ENCODE measurements at places on chromosomes 2 and 18.

GRCh38 chr2:105427485-105427884 is 28.6 kb upstream of the FHL2 start:
- DNase-seq = no peak

- DNase-seq = no peak
Measured at GRCh38 chr2:44211183-44211582, 42.5 kb downstream of the PPM1B start.

GRCh38 chr2:3628800-3629199 is 29.2 kb upstream of the ALLC start:
- DNase-seq = no peak

DNA sequence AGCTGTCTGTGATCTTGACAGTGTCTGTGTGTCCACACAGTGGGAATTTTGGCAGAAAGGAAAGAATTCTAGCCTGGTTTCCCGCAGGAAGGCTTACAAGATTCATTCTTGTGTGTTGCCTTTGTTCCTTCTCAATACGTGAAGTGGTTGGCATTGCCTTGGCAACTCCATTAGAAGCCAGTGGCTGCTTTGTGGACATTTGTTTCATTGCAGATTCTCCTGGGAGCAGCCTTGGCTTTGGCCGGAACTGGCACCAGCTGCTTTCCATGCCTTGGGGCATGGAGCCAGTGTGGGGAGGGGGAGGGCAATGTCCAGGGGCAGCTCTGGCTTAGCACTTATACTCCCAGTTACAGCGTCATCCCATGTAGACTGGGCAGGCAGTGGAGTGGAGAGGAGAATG is 39.4 kb downstream of the KIF5C start:
- peak; percentile 53 for DNase-seq

DNA sequence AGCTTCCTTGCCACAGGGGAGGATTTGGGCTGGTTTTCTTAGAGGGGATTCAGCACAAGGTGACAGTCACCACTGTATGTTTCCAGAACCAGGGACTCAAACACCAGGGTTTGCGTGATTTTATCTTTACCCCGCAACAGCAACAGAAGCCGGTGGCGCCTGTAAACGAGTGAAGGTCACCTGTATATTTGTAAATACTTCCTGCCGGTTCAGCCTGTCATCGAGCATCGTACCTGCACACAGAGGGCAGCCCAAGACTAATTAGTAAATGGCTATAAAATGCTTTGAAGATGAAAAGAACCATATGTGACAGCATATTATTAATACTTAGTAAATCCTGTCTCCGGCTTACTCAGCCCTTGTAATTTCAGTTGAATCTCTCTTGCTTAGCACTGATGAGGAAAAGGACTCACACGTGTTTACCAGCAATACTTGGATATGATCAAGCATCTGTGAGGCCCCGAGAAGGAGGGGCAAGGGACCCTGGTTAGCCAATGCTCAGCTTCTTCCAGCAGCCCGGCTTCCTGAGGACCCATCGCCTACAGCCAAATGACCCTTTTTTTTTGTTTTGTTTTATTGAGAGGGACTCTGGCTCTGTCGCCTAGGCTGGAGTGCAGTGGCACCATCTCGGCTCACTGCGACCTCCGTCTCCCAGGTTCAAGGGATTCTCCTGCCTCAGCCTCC is 51.3 kb upstream of the FOSL2 start:
- DNase-seq = no peak

DNA sequence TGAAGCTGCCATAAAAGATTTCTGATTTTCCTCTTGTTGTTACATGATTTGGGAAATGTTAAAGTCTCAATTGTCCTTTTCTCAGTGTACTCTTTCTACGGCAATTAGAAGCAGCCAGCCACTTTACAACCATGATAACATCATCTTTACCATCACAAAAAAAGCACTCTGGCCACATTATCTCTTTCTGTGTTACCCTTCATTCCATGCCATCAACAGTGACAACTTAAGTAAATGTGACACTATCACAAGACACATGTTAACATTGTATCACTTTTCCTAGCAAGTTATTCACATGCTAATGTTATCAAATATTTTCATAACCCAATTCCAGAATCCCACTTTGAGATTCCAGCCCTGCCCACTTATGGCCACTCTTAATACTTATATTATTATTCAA is 131.2 kb downstream of the TMX3 start:
- DNase-seq = no peak

GRCh38 chr2:53130441-53130943 is 637.1 kb upstream of the CHAC2 start:
- DNase-seq = no peak

- DNase-seq = no peak
Measured at GRCh38 chr2:177547122-177547521, 154.5 kb downstream of the AGPS start.

DNA sequence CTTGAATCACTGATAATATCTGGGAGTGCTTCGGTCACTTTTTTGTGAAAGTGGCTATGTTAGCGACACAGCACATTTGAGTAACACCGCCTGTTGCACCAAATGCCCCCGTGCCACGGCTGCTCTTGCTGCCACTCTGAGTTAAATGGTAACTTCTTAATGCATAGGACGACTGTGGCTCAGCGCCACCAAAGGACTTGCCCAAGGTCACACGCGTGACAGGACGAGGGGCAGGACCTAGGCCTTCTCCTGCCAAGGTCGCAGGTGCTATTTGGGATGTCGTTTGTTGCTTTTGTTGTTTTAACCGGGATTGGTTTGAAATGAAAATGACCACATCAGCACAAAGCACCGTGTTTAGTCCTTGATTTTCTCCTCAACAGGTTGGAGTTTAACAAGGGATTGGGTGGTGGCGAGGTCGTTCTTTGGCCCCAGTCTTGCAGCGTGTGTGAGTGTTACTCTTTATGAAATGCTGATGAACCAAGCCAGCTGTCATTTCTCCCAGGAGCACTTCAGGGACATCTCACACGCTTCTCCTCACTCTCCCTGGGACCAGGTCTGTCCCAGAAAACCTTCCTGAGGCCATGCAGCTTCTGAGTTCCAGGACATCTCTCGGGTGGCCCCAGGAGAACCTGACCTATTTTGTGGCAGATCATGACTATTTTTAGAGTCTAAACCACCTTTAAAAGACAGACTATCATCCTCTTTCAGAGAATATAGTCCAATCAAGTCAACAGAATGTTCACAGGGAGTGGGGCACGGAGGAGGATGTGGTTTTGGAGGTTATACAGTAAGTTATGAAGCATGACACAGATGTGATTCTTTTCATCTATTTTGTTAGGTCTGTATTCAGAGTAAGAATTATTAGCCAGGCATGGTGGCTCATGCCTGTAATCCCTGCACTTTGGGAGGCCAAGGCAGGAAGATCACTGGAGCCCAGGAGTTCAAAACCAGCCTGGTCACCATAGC is 49.9 kb downstream of the MTCL1 start:
- DNase-seq = no peak

DNA sequence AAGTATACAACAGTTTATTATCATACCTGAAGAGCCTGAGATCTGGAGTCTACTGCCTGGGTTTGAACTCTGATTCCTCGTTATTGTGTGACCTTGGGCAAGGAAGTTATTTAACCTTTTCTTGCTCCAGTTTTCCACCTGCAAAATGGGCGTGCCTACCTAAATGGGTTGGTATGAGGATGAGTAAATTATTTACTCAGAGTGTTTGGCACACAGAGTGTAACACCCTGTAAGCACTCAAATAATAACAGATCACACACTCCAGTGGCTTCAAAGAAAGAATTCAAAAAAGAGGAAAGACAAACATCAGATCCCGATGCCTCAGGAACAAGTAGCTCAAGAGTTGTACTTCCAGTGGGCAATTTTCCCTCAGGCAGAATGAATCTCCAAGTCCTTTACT is 2.4 kb downstream of the SRD5A2 start:
- no peak for DNase-seq

DNA sequence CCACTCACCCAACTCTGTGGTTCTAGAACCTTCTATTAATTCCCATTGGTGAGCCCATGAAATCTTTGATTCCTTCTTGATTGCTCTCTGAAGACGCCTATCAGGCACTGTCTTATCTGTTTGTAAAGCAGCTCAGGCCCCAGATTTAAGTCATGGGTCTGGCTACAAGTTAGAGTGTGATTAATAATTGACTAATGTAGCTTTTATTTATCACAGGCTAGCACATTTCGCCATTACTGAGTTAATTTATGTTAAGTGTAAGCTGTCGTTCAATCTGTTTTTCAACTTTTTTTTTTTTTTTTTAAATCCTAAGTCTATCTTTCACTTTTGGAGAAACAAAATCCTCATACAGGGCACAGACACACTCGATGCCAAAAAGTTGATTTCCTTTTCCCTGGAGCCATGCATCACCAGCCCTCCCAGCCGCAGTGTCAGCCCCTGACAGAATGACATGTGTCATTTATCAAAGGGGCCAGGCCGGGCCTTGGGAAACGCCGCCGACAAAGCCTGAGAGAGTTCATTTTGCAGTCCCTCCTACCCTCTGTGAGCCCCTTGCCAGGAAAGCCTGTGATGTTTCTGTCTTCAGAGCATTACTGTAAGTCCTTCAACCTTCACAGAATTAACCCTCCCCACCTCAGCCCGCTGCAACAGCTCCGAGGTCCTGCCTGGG is 15.8 kb downstream of the TSHZ1 start:
- peak; percentile 34 for DNase-seq

GRCh38 chr18:3107740-3108151 is 94.8 kb upstream of the LPIN2 start:
- DNase-seq = no peak

- DNase-seq = no peak
Measured at GRCh38 chr2:240966906-240967680, 31.3 kb upstream of the SNED1 start.

DNA sequence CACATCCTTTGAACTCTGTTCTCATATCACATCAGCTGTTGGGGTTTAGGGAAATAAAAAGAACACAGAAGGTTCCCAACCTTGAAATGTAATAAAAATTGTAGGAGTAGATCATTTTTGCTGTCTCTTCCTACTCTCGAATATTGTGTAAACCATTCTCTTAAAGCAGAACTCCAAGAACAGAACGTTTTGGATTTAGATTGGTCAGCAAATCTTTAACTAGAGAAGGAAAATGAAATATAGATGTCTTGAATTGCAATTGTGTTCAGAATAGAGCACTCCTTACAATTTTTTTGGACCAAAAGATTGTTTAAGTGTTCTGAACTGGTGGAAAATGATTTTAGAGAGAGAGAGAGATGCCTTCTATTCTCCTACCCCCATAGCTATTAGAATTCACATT is 23.9 kb upstream of the THSD7B start:
- no peak for DNase-seq

DNA sequence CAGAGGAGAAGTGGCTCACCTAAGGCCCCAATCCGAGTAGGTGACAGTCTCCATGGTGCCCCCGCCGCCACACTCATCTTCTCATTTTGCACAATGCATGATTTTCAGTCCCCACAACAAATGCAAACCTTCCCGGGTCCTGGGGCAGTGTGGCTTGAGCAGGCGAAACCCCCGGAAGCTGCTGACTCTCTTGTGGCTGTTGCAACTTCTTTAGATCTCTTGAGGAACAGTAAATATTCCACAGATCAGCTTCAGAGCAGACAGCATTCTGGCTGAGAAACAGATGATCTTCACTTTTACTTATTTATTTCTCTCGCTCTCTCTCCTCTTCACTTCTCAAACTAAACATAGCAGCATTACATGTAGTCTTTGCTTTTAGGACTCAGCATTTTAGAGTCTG is 51.9 kb downstream of the ASAP2 start:
- DNase-seq = no peak

DNA sequence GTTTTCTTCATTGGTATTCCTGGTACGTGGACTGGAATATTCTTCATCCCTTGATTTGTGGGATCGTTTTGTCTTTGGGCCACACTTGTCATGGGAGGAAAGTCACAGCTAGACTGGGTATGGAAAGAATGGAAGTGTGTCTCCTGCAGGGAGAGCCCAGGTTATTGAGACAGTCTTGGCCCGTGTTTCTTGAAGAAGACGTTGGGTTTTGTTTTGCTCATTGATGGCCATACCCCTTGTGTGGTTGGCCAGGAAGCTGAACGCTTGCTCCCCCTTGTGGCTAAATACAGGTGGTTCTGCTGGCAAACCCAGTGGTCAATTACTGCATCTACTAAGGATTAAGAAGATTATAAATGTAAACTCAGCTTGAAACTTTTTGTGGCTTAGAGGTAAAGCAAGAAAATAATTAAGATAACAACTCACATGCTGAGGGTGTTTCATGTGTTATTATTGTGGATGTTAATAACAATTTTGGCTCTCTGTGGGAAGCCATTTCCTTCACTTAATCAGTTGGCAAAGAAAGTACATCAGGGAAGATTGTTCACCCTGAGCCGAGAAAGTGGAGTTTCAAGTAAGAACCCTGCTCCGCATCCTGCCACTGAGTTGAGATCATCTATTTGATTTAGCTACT is 91.8 kb downstream of the NEDD4L start:
- no peak for DNase-seq

DNA sequence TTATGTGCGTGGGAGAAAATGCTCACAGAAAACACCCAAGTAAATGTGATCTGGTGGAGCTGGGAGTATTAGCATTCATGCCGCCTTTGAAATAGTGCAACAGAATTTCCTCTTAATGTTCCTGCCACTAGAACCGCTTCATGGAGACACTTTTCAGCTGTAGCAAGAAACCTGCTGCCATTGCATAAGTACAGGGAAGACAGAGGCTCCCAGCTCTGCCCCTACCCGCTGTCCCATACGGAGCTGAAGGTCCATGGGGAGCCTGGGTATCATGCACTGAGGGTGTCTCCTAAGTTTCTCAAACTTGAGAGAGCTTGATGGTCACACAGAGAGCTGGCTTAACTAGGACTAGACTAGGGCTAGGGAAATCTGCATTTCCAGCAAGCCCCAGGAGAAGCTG is 49.6 kb downstream of the CRIM1 start:
- DNase-seq = no peak

DNA sequence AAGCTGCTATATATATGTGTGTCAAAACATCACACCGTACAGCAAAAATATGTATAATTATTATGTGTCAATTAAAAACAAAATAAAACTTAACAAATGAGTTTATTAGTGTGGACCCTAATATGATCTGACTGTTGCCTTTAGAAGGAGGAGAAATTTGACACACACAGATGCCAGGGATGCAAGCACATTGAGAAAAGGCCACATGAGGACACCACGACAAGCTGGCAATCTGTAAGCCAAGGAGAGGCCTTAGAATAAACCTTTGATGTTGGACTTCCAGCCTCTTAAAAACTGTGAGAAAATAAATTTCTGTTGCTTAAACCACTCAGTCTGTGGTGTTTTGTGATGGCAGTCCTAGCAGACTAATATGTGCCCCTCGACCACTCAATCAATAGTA is 214.7 kb downstream of the KCNS3 start:
- DNase-seq = no peak

DNA sequence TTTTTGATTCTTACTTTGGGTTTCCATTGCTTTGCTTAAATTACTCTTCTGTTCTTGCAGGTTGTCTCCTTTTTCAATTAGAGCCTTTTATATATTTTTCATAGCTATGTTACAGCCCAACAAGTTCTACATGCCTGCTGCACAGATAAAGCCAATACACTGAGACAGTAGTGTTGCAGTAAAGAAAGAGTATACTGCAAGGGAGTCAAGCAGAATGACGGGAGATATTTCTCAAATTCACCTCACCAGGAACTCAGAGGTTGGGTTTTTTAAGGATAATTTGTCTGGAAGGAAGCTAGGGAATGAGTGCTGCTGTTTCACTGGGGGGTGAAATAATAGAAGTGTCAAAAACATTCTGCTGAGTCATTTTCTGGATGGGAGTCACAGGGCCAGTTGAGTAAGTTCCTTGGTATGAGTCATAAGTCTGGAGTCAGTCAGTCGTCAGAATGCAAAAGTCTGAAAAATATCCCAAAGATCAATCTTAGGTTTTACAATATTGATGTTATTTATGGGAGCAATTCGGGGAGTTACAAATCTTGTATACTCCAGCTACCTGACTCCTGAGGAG is 193.0 kb upstream of the RGPD4 start:
- DNase-seq = no peak
